ENCODE measurements at places on chromosomes 12 and 14. TPM values are rescaled to one million over a fixed set of nuclear protein-coding genes. Genes with fewer than 3 reads are reported as not detected.

GRCh38 chr14:52025310-52025709, 36.0 kb downstream of the RTRAF start:
- H3K27ac ChIP-seq = no peak overlapping the region
- H3K36me3 ChIP-seq = no peaks in the 10 kb centered on the region
- H3K27me3 ChIP-seq = no peaks in the 10 kb centered on the region

DNA sequence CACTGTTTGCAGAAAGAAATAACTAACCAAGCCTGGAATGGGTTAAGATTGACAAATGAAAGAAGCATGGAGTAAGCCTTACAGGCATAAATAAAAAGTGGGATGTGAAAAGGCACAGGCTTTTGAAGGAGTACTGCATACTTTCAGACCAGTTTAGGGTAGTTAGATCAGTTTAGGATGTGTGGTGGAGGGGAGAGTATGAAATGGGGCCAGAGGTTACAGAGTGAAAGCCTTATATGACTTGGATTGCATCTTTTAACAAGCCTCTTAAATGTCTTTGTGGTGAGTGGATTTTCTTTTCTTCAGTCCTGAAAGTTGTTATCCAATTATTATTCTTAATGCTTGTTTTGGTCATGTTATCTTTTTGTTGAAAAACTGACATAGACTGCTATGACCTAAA, 52.2 kb upstream of the TRHDE start:
- no peaks in the 10 kb centered on the region for H3K27me3 ChIP-seq
- H3K36me3 ChIP-seq = no peaks in the 10 kb centered on the region
- DNase-seq = no peak
- H3K4me1 ChIP-seq = no peaks in the 10 kb centered on the region
- no peak overlapping the region for H3K4me3 ChIP-seq

DNA sequence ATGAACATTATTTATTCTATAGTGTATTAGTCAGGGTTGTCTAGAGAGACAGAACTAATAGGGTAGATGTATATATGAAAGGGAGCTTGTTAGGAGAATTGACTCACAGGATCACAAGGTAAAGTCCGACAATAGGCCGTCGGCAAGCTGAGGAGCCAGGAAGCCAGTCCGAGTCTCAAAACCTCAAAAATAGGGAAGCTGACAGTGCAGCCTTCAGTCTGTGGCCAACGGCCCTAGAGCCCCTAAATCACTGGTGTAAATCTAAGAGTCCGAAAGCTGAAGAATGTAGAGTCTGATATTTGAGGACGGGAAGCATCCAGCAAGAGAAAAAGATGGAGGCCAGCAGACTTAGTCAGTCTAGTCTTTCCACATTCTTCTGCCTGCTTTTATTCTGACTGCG, 912.2 kb downstream of the FLRT2 start:
- no peaks in the 10 kb centered on the region for H3K4me1 ChIP-seq
- DNase-seq = no peak
- H3K36me3 ChIP-seq = no peaks in the 10 kb centered on the region
- no peak overlapping the region for H3K27ac ChIP-seq
- H3K27me3 ChIP-seq = no peaks in the 10 kb centered on the region

DNA sequence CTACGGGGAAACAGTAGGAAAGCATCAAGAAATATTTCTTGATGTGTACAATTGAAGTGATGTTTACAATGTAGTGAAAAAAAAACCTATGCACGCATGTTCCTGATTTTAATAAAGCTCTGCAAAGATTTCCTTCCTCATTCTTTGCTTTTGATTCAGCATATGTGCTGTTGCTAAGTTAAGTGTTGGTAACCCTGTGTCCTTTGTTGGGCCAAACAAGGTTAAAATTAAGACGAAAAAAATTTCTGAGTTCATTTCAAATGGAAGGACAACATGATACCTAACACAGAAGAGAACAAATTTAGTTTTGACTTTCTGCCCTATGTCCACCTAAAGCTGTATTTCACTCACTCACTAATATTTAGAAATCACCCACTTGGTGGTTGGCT, 62.8 kb downstream of the PPP2R5C start:
- no peak for DNase-seq
- H3K4me3 ChIP-seq = no peak overlapping the region
- H3K4me1 ChIP-seq = no peaks in the 10 kb centered on the region
- peaks cover 5% of the 10 kb centered on the region for H3K36me3 ChIP-seq
- H3K27ac ChIP-seq = no peak overlapping the region

DNA sequence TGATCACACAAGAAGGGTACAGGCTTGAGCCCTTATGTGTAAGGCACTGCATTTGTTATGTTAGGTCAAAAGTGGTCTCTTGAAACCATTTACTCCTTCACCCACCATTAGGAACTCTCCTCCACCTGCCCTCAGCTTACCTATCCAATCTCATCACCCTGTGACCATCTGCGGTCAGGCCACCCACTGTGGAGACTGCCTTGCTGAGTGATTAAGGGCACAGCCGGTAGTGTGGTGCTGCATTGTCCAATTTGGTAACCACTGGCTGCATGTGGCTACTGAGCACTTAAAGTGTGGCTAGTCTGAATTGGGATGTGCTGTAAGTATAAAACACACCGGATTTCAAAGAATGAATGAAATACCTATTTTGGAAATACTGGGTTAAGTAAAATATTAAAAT, 177.1 kb upstream of the PARP11 start:
- no peak overlapping the region for H3K4me3 ChIP-seq
- no peak overlapping the region for H3K27ac ChIP-seq
- DNase-seq = no peak
- peaks cover 15% of the 10 kb centered on the region for H3K4me1 ChIP-seq
- H3K36me3 ChIP-seq = no peaks in the 10 kb centered on the region

HIGD1C gene
- not detected for total RNA-seq

Data from HepG2 (cell line).